ENCODE measurements at places on chromosomes 7 and 10.

GRCh38 chr10:7601023-7601656 lies 65.6 kb downstream of the ITIH5 start:
- H3K4me1 ChIP-seq, result no peaks in the 10 kb centered on the region
- H3K36me3 ChIP-seq, result no peaks in the 10 kb centered on the region
- peaks cover 40% of the 10 kb centered on the region for H3K27me3 ChIP-seq
- no peak overlapping the region for H3K4me3 ChIP-seq
- no peak for DNase-seq
- H3K27ac ChIP-seq, result no peak overlapping the region

DNA sequence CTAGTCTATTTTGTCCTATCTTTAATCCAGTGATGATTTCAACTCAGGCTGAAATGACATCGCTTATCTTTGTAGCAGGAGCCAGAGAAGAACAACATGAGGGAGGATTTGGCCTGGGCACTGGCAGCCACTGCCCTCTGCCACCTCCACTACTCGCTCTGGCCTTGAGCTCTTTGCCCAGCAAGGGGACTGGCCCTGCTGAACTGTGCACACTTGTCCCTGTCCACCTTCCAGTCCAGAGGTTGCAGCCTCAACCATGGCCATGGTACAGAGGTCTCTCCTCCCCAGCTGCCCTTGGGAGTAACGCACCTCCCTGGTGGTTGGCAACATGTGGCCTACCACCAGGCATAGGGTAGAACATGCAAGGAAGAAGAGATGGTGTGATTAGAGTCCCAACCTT lies 8.4 kb downstream of the HABP2 start:
- H3K4me3 ChIP-seq, result no peak overlapping the region
- peaks cover 6% of the 10 kb centered on the region for H3K4me1 ChIP-seq
- no peak overlapping the region for H3K27ac ChIP-seq
- peaks cover 7% of the 10 kb centered on the region for H3K27me3 ChIP-seq

DNA sequence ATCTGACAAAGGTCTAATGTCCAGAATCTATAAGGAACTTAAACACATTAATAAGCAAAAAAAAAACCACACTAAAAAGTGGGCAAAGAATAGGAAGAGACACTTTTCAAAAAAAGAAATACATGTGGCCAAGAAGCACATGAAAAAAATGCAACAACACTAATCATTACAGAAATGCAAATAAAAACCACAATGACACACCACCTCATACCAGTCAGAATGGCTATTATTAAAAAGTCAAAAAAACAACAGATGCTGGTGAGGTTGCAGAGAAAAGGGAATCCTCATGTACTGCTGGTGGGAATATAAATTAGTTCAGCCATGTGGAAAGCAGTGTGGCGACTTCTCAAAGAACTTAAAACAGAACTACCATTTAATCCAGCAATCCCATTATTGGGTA lies 119.0 kb downstream of the LMBR1 start:
- peaks cover 23% of the 10 kb centered on the region for H3K4me1 ChIP-seq
- no peak overlapping the region for H3K4me3 ChIP-seq
- peaks cover 5% of the 10 kb centered on the region for H3K36me3 ChIP-seq

- H3K4me1 ChIP-seq, result peaks cover 48% of the 10 kb centered on the region
- no peaks in the 10 kb centered on the region for H3K27me3 ChIP-seq
- H3K27ac ChIP-seq, result peak overlapping the region; percentile 96
- peak overlapping the region; percentile 85 for H3K4me3 ChIP-seq
These were observed 126.5 kb downstream of the FAM107B start for GRCh38 chr10:14648005-14648765.

DNA sequence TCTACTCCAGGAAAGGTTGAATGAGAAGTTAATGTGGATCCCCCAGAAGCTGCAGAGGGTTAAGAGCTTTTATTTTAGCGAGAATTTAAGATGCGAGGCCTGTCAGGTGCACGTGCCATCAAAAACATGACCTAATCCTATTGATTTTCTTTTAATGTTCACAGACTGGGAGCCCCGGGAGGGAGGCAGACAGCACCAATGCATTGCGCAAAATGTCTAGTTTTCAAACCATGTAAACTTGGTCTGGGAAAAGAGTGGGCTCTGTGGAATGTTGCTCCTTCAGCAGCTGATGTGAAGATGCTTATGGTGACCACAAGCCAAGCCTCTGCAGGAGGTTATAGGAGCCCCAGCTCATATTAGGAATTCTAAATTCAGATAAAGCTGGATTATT lies 172.0 kb upstream of the ITGB1 start:
- no peaks in the 10 kb centered on the region for H3K36me3 ChIP-seq
- H3K27me3 ChIP-seq, result no peaks in the 10 kb centered on the region
- no peak overlapping the region for H3K4me3 ChIP-seq
- no peak for DNase-seq
- H3K4me1 ChIP-seq, result peaks cover 53% of the 10 kb centered on the region

- DNase-seq, result no peak
- H3K4me1 ChIP-seq, result peaks cover 64% of the 10 kb centered on the region
- H3K27ac ChIP-seq, result peak overlapping the region; percentile 81
- peak overlapping the region; percentile 89 for H3K4me3 ChIP-seq
- H3K27me3 ChIP-seq, result peaks cover 9% of the 10 kb centered on the region
- no peaks in the 10 kb centered on the region for H3K36me3 ChIP-seq
These were observed 51.5 kb downstream of the RBM17 start for GRCh38 chr10:6140141-6140841.

All from natural killer cell treated with Interleukin-12 subunit alpha and Interleukin-12 subunit beta and Interleukin-15 and Interleukin-18, amount 100 ng/mL, for 72 hours (primary cell).